ENCODE measurements at places on chromosomes 13 and 19.

DNA sequence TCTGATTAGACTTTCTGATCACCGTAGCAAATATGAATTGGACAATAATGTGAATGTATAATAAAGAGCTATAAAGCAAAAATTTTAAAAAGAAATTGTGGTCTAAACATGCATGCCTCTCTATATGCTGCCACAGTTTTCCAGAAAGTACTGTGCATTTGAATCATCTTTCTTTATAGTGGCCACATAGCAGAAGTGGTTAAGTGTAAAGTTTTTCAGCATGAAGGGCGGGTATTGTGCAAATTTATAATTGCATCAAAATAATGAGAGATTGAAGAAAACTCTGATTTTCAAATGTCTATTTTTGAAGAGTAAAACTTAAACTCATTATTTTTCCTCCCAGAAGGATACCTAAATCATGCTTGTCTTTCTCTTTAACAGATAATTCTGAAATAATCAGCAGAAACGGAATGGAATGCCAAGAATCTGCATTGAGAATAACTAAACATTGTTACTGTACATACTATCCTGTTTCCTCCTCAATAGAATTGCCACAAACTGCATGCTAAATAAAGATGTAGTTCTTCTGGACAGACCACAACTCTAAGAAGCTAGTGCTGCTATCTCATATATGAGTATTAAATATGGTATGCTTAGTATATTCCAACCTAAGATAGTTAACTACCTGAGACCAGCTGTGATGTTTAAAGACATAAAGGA lies 42.9 kb upstream of the RAP2A start:
- no peak for DNase-seq

GRCh38 chr13:40292536-40292935 lies 373.9 kb downstream of the FOXO1 start:
- no peak for DNase-seq

- DNase-seq, result no peak
These were observed 3.4 kb upstream of the KLF16 start for GRCh38 chr19:1866693-1867348.

GRCh38 chr13:39670445-39670844 lies 15.0 kb downstream of the COG6 start:
- DNase-seq, result no peak

GRCh38 chr13:110616103-110617101 lies 1.1 kb downstream of the NAXD start:
- peak; percentile 55 for DNase-seq

DNA sequence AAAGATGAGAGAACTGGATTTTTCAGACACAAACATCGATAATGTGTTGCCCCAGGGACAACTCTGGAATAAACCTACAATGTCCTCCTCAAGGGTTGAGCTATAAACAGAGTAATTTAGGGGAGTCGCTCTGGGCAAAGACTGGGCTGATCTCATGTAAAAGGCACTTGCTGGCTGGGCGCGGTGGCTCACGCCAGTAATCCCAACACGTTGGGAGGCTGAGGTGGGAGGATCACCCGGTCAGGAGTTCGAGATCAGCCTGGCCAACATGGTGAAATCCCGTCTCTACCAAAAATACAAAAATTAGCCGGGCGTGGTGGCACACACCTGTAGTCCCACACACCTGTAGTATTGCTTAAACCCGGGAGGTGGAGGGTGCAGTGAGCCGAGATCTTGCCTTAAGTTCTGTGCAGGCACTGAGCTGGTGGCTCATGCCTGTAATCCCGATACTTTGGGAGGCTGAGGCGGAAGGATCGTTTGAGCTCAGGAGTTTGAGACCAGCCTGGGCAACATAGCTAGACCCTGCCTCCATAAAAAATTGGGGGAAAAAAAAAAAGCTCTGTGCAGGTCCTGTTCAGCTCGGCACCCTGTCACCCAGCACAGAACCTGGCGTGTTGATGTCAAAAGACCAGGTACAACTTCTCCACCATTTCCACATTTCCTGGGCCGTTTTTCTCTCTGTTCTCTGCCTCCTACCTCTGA lies 1.4 kb downstream of the TIMM44 start:
- peak; percentile 29 for DNase-seq

DNA sequence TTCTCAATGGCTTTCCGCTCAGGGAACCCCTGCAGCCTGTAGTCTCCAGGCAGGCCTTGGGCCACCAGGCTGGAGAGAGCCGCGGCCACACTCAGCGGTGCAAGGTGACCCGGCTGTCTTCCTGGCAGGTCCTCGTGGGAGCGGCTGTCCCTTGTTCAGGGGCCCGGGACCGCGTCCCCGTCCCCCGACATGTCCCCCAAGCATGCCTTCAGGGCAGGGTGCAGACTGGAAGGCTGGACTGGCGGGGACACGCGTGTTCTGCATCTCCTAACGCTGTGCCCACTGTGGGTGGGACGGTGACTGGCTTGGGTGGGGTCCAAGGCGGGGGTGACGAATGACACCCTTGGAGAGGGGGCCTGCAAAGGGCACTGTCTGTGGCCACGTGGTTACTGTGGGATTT lies 93.6 kb downstream of the WTIP start:
- DNase-seq, result no peak

- no peak for DNase-seq
These were observed 37.7 kb downstream of the GPR42 start for GRCh38 chr19:35408284-35409171.

GRCh38 chr19:36244066-36244465 lies 29.2 kb downstream of the ZNF146 start:
- DNase-seq, result peak; percentile 58

DNA sequence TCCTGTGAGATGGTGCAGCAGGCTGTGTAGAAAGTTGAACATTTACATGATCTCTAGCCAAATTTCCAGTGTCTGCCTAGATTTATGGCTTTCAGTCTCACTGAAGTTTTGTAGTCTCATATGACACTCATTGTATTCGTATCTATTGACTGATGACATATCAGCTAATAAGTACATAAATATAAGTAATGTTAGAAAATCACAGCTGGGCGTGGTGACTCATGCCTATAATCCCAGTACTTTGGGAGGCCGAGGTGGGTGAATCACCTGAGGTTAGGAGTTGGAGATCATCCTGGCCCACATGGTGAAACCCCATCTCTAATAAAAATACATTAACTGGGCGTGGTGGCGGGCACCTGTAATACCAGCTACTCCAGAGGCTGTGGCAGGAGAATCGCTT lies 54.7 kb upstream of the HTR2A start:
- DNase-seq, result no peak

GRCh38 chr13:110338441-110339101 lies 31.5 kb downstream of the COL4A2 start:
- peak; percentile 66 for DNase-seq

- peak; percentile 59 for DNase-seq
These were observed 6.4 kb downstream of the DOHH start for GRCh38 chr19:3494051-3494450.

DNA sequence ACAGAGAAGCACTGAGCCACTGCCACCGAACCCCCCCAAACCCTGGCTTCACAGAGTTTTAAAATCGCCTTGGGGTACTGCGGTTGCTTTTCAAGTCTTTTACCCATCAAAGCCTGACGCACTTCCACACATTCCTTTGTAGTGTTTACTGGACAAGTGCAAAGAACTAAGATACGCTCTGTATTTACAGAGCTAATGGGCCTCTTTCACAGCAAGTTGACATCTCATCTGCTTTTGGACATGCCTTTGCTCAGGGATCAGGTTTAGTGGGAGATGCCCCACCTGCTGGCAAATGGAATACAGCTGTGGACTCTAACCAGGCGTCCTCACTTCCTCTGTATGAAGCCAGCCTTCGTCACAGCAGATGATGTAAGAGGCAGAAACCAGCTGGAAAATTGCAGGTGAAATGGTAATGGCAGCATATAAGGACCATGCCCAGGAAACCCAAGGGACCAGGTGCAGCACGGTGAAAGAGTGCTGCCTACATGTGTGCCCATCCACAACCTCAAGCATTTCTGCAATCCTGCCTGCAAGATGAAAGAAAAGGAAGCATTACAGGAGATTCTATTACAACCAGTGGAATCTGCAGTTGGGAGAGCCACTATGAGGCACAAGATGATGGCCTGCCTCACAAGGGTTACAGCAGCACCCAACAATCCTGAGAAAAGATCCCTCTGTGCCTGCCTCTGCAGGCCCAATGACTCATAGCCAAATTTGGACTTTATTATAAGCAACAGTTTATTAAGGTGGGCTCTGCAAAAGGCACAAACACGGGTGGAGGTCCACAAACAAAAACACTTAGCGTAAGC lies 34.7 kb downstream of the BRD4 start:
- DNase-seq, result peak; percentile 90

- DNase-seq, result no peak
These were observed 276.4 kb downstream of the KCNRG start for GRCh38 chr13:50291611-50292010.

GRCh38 chr19:35276706-35277281 lies 5.5 kb upstream of the HAMP start:
- no peak for DNase-seq

DNA sequence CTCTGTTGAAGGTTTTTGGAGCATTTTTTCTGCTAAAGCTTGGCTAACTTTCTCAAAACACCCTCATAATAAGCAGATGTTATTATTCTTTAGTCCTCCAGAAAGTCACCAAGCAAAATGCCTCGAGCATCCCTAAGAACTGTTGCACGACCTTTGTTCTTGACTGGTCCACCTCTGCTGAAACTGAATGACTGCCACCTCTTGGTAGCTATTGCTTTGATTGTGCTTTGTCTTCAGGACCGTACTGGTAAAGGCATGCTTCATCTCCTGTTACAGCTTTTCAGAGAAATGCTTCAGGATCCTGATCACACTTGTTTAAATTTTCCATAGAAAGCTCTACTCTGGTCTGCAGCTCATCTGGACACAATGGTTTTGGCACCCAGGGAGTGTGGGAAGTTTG lies 254.8 kb downstream of the DCT start:
- peak; percentile 44 for DNase-seq

DNA sequence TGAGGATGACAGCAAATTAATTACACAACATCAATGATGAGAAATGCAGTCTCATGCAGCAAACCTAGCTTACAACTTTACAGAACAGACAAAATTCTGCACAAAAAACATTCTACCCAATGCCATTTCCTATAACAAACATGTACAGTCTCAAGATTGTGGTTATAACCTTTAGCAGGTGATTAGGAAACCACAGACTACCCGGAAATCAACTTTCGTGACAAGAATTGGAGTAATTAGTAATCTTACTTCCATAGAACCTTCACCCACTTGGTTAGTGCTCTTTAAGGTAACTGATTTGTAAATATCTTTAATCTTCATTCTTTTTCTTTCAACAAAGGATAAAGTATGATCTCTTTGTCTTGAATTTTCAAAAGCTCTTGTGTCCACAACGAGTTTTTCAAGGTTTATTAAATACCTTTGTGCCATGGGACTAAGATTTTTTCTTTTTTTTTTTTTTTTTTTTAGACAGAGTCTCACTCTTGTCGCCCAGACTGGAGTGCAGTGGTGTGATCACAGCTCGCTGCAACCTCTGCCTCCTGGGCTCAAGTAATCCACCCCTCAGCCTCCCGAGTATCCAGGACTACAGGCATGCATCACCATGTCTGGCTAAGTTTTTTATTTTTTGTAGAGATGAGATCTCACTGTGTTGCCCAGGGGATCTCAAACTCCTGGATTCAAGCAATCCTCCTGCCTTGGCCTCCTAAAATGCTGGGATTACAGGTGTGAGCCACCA lies 78.8 kb downstream of the MAP4K1 start:
- DNase-seq, result no peak
